Activated CD8-positive, alpha-beta T cell treated with anti-CD3 and anti-CD28 coated beads for 36 hours (primary cell): ENCODE measurements at places on chromosomes 5 and 9.
A peak's percentile ranks its signal among the peaks of the same experiment; 100 is the strongest.

DNA sequence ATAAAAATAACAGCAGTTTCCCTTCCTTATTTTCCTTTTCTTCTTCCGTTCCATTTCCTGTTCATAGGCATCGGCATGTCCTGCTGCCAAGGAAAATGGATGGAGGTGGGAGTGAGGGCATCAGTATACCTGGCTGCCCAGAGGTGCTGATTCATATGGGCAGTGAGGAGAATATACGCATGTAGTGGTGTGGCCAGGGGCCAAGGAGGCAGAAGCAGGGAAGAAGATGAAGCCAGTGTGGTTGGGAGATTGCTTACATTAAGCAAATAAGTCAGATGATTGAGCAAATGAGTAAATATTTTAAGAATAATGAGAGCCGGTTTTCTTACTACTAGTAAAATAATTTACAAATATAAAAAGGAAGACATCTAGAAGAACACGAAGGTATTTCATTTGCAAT is 344.9 kb upstream of the PAPPA start:
- H3K36me3 ChIP-seq: no peaks in the 10 kb centered on the region
- no peaks in the 10 kb centered on the region for H3K4me1 ChIP-seq
- H3K27me3 ChIP-seq: no peaks in the 10 kb centered on the region
- DNase-seq: no peak

- peaks cover 2% of the 10 kb centered on the region for H3K4me1 ChIP-seq
- H3K36me3 ChIP-seq: no peaks in the 10 kb centered on the region
- no peak for DNase-seq
- H3K4me3 ChIP-seq: no peak overlapping the region
These were observed 186.3 kb downstream of the AOPEP start for GRCh38 chr9:94912700-94913249.

DNA sequence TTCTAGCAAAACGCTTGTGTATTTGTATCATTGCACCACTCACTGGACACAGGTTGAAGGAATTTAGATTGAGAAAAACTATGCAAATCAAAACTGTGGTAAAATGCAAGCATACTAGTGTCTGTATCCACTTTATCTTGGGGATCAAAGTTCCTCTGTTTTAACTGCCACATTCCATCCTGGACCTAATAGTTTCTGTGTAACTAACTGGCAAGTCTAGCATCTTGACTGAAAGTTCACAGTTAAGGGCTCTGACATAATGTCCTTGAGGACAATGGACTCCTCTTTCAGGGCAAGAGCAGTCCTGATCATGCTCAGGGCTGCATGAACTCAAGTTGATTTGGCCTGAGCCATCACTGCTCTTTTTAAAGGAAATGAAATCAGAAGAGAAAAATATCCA is 30.7 kb downstream of the NFIB start:
- no peak for DNase-seq
- H3K36me3 ChIP-seq: no peaks in the 10 kb centered on the region
- no peak overlapping the region for H3K4me3 ChIP-seq

DNA sequence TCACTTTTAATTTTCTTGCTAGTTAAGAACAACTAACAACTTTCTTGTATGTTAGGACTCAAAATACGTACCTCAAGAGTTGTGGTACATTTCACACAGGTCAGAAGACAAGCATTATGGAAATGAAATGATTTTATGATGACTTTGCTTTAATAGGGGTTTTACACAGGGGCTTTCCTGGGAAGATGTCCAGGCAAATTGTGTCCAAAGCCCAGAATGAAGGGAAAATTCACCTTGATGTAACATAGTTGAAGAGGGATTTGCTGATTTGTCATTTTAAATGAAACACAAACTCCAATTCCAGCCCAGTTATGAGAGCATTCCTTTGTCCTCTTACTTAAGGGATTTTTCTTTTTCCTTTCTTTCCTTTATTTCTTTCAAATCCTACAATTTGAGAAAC is 89.2 kb downstream of the ARL15 start:
- H3K4me1 ChIP-seq: no peaks in the 10 kb centered on the region
- no peaks in the 10 kb centered on the region for H3K27me3 ChIP-seq
- no peak overlapping the region for H3K27ac ChIP-seq
- no peak for DNase-seq
- H3K4me3 ChIP-seq: no peak overlapping the region
- H3K36me3 ChIP-seq: no peaks in the 10 kb centered on the region

- no peaks in the 10 kb centered on the region for H3K27me3 ChIP-seq
- no peaks in the 10 kb centered on the region for H3K36me3 ChIP-seq
- H3K4me1 ChIP-seq: no peaks in the 10 kb centered on the region
- H3K4me3 ChIP-seq: no peak overlapping the region
- DNase-seq: no peak
These were observed 31.2 kb downstream of the DEPDC1B start for GRCh38 chr5:60668686-60669304.

- no peak overlapping the region for H3K4me3 ChIP-seq
- H3K27me3 ChIP-seq: peaks cover 9% of the 10 kb centered on the region
- H3K36me3 ChIP-seq: no peaks in the 10 kb centered on the region
- no peak overlapping the region for H3K27ac ChIP-seq
- DNase-seq: no peak
These were observed 98.1 kb downstream of the JMY start for GRCh38 chr5:79333852-79334557.

DNA sequence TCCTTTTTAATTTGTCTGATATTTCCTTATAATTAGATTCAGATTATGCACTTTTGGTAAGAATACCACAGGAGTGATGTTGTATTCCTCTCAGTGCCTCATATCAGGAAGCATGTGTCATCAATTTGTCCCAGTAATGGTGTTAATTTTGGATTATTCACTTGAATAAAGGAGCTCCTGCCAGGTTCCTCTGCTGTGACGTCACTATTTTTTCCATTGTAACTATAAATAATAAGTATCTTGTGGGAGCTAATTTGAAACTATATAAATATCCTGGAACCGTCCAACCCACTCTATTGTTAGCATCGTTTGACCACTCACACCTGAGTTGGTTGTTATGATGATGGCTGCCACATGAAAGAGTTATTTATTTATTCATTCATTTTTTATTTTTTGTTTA is 107.9 kb downstream of the INVS start:
- no peak overlapping the region for H3K27ac ChIP-seq
- DNase-seq: no peak
- peaks cover 5% of the 10 kb centered on the region for H3K4me1 ChIP-seq
- H3K27me3 ChIP-seq: no peaks in the 10 kb centered on the region
- peaks cover 2% of the 10 kb centered on the region for H3K36me3 ChIP-seq

- H3K4me1 ChIP-seq: peaks cover 25% of the 10 kb centered on the region
- peaks cover 10% of the 10 kb centered on the region for H3K36me3 ChIP-seq
- H3K27ac ChIP-seq: peak overlapping the region; percentile 81
These were observed 226.6 kb upstream of the SLC24A2 start for GRCh38 chr9:20015427-20015931.

DNA sequence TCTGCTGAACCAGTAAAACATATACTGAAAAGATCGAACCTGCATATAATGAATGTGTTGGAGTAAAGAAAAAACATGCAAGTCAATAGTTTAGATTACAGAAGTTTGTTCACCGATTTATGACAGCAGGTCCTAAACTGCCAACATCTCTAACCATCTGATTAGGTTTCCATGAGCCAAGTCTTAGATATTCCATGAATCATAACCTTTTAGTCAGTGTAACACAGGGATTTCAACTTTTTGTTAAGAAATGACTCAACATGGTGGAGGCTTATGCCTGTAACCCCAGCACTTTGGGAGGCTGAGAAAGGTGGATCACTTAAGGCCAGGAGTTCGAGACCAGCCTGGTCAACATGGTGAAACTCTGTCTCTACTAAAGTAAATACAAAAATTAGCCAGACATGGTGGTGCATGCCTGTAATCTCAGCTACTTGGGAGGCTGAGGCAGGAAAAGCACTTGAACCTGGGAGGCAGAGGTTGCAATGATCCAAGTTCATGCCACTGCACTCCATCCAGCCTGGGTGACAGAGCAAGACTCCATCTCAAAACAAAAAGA is 38.7 kb downstream of the APC start:
- DNase-seq: no peak
- no peaks in the 10 kb centered on the region for H3K27me3 ChIP-seq
- H3K4me3 ChIP-seq: no peak overlapping the region
- H3K4me1 ChIP-seq: peaks cover 3% of the 10 kb centered on the region
- no peak overlapping the region for H3K27ac ChIP-seq
- peaks cover 11% of the 10 kb centered on the region for H3K36me3 ChIP-seq

- H3K36me3 ChIP-seq: no peaks in the 10 kb centered on the region
- peaks cover 3% of the 10 kb centered on the region for H3K27me3 ChIP-seq
- peak overlapping the region; percentile 32 for H3K4me3 ChIP-seq
- peaks cover 7% of the 10 kb centered on the region for H3K4me1 ChIP-seq
- no peak overlapping the region for H3K27ac ChIP-seq
These were observed 767 bp downstream of the RALGPS1 start for GRCh38 chr9:126915281-126915816.

DNA sequence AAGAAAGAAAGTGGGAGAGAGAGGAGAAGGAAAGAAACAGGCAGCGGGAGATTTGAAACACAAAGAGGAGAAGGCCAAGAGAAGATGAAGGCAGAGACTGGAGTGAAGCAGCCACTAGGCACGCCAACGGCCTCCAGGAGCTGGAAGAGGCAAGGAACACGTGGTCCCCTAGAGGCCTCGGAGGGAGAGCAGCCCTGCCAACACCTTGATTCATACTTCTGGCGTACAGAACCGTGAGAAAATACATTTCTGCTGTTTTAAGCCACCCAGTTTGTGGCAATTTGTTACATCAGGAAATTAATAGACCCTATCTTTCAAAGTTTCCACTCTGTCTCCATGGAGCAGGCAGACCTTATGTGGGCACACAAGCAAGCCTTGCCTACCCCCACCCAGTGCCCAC is 133.4 kb downstream of the ACTL7B start:
- no peaks in the 10 kb centered on the region for H3K36me3 ChIP-seq
- no peak for DNase-seq
- no peak overlapping the region for H3K27ac ChIP-seq
- H3K4me1 ChIP-seq: no peaks in the 10 kb centered on the region

GRCh38 chr5:73558950-73559349 is 6.5 kb downstream of the ANKRA2 start:
- H3K4me1 ChIP-seq: peaks cover 13% of the 10 kb centered on the region
- H3K4me3 ChIP-seq: no peak overlapping the region
- H3K27ac ChIP-seq: no peak overlapping the region
- no peaks in the 10 kb centered on the region for H3K27me3 ChIP-seq

GRCh38 chr9:129351058-129351641 is 173.1 kb upstream of the IER5L start:
- no peaks in the 10 kb centered on the region for H3K36me3 ChIP-seq
- no peak overlapping the region for H3K27ac ChIP-seq
- H3K27me3 ChIP-seq: no peaks in the 10 kb centered on the region
- H3K4me1 ChIP-seq: peaks cover 10% of the 10 kb centered on the region
- no peak for DNase-seq
- no peak overlapping the region for H3K4me3 ChIP-seq

GRCh38 chr9:126438741-126439401 is 112.2 kb downstream of the MVB12B start:
- H3K27me3 ChIP-seq: no peaks in the 10 kb centered on the region
- H3K4me1 ChIP-seq: peaks cover 18% of the 10 kb centered on the region
- peak overlapping the region; percentile 74 for H3K27ac ChIP-seq
- H3K4me3 ChIP-seq: no peak overlapping the region
- H3K36me3 ChIP-seq: peaks cover 2% of the 10 kb centered on the region
- DNase-seq: peak; percentile 5

GRCh38 chr9:117138231-117138630 is 276.6 kb downstream of the ASTN2 start:
- H3K4me1 ChIP-seq: no peaks in the 10 kb centered on the region
- H3K27me3 ChIP-seq: no peaks in the 10 kb centered on the region
- H3K27ac ChIP-seq: no peak overlapping the region
- H3K36me3 ChIP-seq: no peaks in the 10 kb centered on the region

GRCh38 chr5:151202381-151203139 is 21.3 kb downstream of the CCDC69 start:
- no peak overlapping the region for H3K4me3 ChIP-seq
- no peaks in the 10 kb centered on the region for H3K27me3 ChIP-seq
- peak; percentile 70 for DNase-seq
- H3K27ac ChIP-seq: peak overlapping the region; percentile 91
- peaks cover 46% of the 10 kb centered on the region for H3K4me1 ChIP-seq

- no peaks in the 10 kb centered on the region for H3K36me3 ChIP-seq
- H3K27me3 ChIP-seq: peaks cover 2% of the 10 kb centered on the region
- H3K4me3 ChIP-seq: no peak overlapping the region
- DNase-seq: no peak
- H3K4me1 ChIP-seq: peaks cover 4% of the 10 kb centered on the region
These were observed 110.9 kb upstream of the DMAC1 start for GRCh38 chr9:7910426-7911020.

DNA sequence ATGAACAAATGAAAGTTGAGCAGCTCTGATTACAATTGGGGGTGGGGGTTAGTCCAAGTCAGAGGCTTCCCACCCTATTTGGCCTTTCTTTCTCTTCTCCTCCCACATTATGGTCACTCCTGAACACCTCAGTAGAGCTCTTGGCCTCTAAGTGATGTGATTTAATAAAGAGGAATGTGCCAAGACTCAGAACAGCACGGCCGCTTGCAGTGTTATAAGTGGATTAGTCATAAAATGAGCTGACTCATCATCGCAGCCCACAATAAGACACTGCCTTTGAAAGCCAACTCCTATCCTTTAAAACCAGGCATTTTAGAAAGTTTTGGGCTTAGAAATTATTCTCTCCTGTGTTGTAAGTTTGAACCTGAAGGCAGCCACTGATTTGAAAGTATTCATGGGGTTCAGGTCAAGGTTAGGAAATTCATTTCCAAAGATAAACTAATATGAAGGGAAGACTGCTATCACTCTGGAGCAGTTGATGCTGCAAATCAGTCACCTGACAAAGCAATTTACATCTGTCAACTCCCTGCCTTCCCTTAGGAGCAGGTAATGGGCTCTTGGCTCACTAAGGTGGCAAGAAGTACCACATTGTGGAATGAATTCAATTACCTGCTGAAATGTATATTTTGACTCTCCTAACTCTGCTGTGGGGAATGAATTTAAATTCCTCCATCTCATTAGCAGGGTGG is 283.6 kb upstream of the NMUR2 start:
- DNase-seq: no peak
- no peaks in the 10 kb centered on the region for H3K36me3 ChIP-seq
- no peak overlapping the region for H3K27ac ChIP-seq

GRCh38 chr9:71096421-71097108 is 24.9 kb downstream of the TRPM3 start:
- H3K27me3 ChIP-seq: peaks cover 2% of the 10 kb centered on the region
- no peak overlapping the region for H3K27ac ChIP-seq
- no peak for DNase-seq
- H3K36me3 ChIP-seq: no peaks in the 10 kb centered on the region
